NCI-H2107 (cell line): ENCODE measurements at places on chromosomes 3 and 15.

DNA sequence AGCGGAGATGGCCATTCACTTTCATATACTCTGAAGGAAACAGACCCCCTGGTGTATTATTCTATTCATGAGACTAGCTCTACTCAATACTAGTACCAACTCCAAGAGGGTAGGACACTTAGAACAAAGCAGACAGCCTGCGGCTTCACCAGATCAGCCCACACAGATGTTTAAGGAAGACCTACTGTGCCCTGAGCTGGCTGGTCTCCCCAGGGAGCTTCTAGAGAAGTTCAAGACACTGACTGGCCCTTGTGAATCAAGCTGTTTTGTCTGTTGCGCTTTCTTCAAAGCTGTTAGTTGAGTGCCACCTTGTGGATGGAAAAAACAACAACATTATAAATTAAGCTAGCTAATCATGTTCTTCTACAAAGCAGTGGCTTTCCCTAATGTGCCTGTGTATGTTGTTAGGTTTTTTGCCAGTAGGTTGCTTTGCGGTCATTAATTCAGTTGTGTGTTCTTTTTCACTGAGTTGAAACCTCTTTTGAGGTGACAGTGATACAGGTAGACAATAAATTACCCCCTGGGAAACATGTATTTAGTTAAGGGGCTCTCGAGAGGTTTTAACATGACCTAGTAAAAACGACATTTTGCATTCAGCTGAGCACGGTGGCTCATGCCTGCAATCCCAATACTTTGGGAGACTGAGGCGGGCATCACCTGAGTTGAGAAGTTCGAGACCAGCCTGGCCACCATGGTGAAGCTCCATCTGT is 64.2 kb upstream of the MYZAP start:
- no peak for DNase-seq

- no peak for DNase-seq
These were observed 14.3 kb upstream of the MOBP start for GRCh38 chr3:39453134-39453533.

DNA sequence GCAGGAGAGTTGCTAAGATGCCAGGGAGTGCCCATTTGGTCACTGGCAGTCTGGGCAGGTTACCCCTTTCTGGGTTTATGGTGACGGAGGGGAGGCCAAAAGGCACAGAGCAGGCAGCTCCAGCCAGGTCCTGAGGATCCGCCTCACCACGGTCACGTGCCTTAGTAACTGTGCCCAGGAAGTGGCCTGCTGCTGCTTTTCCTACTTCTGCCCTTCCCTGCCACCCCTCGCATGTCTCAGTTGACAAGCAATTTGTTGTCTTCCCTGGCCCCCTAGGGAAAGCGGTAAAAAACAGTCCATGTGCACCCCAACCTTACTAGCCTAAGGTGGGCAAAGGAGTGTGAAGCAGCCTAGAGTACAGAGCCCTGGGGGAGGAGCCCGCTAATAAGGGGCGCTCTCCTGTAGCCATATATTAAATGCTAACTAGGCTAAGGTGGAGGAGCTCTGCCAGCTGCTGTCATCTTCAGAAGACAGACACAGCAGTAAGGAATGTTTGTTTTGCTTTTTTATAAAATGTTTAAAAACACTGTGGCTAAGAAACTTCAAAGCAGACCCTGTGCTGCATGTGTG is 9.1 kb upstream of the LIPH start:
- no peak for DNase-seq

DNA sequence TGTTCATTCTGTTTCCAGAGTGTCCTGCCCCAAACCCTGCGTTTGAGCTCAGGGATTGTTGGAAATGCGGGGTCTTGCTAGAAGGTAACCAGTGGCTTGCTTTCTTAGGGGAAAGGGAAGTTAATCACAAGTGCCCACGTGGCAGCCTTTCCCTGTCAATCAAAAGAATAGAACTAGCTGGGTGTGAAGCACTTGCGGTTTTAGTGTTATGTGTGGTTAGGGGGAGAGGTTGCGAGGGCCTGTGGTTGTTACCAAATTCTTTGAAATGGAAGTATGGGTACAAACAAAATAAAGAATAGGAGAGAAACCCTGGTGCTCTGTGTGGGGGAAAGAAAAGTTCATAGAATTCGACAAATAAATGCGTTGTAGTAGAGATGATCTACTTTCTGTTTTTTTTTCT is 67.6 kb downstream of the FNDC3B start:
- peak; percentile 42 for DNase-seq

DNA sequence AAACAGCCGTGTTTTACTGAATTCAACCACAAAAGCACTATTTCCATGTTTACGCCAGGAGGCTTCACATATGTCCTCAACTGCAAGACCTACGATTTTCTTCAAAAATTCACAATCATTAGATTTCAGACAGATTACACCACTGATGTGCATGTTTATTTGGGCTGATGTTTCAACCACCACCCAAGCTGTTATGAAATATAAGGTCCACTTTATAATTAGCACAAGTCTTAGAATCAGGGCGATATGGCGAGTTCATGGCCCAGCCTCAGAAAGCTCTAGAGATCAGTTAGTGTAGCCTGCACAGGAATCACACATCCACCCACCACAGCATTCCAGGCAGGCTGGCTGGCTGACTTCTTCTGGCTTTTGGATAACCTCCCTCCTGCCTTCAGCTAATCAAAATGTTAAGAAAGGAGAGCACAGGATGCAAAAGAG is 15.4 kb downstream of the SH3BP5 start:
- no peak for DNase-seq

DNA sequence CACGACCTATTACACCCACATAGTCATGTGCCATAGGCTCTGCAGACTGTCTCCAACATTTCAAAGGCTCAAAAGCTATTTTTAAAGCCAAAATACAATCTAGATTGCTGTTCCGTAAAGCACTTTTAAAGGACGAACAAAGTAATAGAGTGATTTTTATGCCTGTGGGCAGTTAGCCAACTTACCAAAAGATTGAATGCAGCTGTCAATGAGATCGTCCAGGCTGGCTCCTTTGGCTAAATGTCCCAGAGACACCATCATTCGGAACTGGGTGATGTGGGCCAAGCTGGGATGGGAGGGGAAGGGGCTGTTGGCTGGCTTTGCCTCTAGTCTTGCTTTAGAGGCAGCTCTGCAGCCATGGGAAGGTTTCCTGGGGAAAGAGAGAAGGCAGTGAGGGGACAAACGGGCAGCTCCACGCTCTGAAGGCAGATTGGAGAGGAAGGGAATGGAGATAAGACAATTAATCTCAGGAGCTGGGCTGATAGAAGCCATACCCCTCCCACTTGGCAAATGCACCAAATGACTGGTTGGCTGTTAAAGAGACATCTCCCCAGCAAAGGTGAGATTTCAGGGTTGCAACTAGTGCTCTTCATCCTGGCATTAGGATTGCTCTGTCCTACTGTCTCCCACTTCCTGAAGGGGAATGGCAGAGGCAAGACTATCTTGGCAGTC is 4.8 kb downstream of the RASGRP1 start:
- DNase-seq: no peak

DNA sequence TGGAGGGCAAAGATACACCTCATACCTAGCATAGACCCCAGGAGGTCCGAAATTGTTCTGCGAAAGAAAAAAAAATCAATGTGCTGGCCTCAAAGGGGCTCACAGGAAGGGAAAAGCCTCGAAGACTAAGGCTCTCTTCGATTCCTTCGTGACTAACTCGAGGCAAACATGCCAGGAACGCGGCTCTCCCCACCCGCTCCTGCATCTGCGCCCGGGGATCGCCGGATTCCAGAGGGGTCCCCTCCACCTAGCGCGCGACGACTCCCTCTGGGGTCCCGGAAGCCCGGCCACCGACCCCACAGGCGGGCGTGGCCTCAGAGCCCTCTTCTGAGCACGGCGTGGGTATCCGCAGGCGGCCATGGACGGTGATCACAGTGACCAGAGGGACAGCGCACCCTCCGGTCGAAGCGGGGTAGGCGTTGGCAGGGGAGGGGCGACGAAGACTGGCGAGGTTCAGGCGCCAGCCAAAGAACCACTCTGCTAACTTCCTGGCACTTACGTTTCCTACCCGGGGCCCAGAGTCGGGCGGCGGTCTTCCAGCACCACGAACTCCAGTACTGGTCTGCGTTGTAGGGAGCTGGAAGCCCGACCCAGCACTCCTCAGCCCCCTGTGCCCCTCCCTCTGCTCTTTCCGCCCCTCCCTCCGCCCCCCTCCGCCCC is 515 bp upstream of the EIF3J start:
- no peak for DNase-seq

DNA sequence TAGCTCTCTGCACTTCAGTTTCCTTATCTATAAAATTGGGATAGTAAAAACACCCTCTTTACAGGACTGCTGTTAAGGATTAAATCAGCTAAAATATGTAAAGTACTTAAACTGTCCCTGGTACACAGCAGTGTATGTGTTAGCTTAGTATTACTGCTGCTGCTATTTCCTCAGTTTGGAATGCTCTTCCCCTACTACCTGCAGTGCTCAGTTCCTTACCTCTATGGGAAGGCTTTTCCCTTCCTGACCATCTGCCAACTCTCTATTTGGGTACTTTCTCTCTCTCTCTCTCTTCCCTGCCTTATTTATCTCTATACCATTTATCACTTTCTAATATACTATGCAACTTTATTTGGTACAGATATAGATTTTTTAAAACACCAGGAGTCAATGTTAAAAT is 26.5 kb downstream of the KPNA4 start:
- no peak for DNase-seq

DNA sequence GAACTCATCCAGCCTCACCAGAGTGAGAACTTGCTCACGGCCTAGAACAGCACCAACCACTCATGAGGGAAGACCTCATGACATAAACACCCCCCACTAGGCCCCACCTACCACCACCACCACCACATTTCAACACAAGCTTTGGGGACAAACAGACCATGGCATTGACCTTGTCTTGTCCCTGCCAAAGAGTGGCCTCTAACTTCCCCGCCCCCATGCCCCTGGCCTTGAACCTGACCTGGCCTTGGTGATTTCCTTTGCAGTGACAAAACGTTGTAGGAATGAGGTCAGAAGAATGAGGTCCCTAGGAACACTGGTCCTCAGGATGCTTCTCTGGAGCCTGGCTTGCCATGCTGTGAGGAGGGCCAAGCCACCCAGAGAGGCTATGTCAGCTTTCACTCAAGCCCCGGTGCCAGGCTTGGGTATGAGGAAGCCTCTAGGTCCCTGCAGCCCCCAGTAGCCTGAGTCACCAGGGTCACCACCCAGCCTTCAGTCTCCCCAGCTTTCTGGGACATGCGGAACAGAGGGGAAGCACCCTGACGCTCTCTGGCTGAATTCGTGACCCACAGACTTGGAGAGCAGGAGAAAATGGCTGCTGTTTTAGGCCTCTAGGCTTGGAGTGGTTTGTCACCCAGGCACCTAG is 57.9 kb downstream of the TPRA1 start:
- DNase-seq: no peak

- DNase-seq: no peak
These were observed 293.3 kb downstream of the ZIC1 start for GRCh38 chr3:147702509-147702908.

DNA sequence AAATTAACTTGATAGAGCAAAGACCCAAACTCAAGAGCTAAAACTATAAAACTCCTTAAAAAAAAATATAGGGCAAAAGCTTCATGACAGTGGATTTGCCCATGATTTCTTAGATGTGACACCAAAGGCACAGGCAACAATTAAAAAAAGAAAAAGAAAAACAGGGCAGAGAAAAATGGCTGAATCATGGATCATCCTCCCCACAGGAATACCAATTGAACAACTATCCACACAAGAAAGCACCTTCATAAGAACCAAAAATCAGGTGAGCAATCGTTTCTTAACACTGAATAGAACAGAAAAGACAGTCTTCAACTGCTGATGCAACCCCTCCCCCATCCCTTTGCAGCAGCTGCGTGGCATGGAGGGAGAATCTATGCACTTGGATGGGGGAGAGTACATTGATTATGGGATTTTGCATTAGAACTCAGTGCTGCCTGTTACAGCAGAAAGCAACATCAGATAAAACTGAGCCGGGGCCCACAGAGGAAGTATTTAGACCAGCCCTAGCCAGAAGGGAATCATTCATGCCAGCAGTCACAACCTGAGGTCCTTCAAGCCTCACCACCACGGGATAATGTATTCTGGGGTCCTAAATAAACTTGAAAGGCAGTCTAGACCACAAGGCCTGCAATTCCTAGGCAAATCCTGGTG is 15.7 kb downstream of the C3orf33 start:
- DNase-seq: no peak

- no peak for DNase-seq
These were observed 43.4 kb upstream of the IGF1R start for GRCh38 chr15:98604983-98605382.

GRCh38 chr15:61396235-61396919 is 167.3 kb upstream of the RORA start:
- no peak for DNase-seq

DNA sequence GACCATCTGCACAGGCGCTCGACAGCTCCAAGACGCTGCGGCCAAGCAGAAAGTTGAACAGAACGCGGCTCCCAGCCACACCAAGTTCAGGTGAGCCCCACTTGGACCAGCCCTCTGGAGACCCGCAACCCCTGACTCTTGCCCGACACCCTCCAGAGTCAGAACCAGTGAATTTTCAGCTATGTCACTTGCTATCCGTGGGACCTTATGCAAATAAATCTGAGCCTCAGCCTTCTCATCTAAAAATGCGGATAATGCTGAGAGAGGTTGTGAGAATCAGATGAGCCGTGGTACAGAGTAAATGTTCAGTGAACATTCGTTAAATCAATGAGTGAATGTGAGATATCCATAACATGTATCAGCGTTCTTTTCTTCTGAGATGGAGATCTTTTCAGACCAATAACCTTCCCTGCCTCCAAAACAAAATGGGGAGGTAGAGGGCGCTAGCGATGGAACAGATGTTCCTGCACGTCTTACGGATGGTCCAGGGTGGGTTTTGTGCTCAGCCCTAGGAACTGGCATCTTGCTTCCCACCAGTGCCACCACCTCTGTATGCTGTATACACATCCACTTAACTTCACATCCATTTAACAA is 524 bp downstream of the MRPS11 start:
- DNase-seq: no peak

GRCh38 chr15:80985981-80986380 is 3.6 kb downstream of the MESD start:
- no peak for DNase-seq

DNA sequence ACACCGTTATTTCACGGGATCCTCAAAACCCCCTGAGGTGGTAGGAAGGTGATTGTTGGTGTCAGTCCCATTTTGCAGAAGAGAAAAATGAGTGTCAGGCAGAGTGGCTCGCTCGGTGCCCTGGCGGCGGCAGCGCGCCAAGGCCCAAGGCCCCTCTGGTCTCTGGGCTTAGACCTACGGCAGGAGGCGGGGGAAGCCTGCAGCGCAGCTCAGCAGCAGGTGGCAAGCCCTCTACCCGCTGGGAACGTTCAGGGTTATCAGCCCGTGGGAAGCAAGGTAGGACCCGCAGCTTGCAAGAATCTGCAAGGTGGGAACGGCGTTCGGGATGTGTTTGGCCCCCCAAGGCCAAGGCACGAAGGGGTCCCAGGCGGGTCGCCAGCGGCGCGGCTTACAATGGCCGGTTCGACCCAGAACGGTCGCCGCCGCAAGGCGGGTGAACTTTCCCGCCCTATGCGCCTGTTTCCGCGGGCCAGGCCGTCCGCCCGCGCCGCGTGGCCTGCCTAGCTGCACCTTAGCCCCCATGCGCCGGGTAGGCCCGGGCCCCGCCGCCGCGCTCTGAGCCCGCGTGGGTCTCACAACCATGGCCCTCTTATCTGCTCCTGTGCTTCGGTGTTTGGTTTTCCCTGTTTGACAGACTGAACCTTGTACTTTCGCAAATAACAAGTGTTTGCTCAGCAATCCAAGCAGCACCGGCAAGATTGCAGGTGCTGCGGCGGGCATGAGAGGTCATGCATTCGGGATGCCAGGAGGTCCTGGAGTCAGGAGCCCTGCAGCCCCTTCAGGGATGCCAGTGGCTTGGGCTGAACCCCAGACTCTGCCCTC is 39.7 kb downstream of the CCNL1 start:
- DNase-seq: no peak

- DNase-seq: no peak
These were observed 195.8 kb downstream of the CD47 start for GRCh38 chr3:107894998-107895397.

- no peak for DNase-seq
These were observed 122.2 kb upstream of the WNT5A start for GRCh38 chr3:55609230-55609827.
